ENCODE measurements at places on chromosomes 4 and X. TPM values are rescaled to one million over a fixed set of nuclear protein-coding genes. Genes with fewer than 3 reads are reported as not detected.

GRCh38 chr4:66640233-66640990 lies 904.9 kb downstream of the CENPC start:
- no peaks in the 10 kb centered on the region for H3K27me3 ChIP-seq
- no peaks in the 10 kb centered on the region for H3K36me3 ChIP-seq
- no peak overlapping the region for H3K4me3 ChIP-seq
- H3K4me1 ChIP-seq: no peaks in the 10 kb centered on the region
- H3K27ac ChIP-seq: no peak overlapping the region

GRCh38 chr4:89863533-89863932 lies 26.6 kb upstream of the SNCA start:
- no peak for DNase-seq
- no peaks in the 10 kb centered on the region for H3K4me1 ChIP-seq
- H3K27ac ChIP-seq: no peak overlapping the region

DNA sequence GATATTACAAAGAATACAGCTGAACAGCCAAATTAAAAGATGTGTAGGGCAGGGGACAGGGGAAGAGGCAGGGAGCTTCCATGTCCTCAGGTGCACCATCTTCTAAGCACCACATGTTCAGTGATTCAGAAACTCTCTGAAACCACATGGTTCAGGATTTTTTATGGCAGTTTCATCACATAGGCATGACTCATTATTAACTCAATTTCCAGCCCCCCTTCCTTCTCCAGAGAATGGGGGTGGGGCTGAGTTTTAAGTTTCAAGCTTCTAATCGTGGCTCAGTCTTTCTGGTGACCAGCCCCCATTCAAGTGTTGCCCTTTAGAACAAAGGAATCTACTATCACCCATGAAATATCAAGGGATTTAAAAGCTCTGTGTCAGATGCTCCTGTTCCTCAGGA lies 317.8 kb upstream of the GALNT7 start:
- H3K4me1 ChIP-seq: peaks cover 3% of the 10 kb centered on the region
- no peak overlapping the region for H3K4me3 ChIP-seq
- H3K27me3 ChIP-seq: no peaks in the 10 kb centered on the region
- no peak overlapping the region for H3K27ac ChIP-seq
- DNase-seq: peak; percentile 93
- H3K36me3 ChIP-seq: no peaks in the 10 kb centered on the region

GRCh38 chr4:159487284-159487747 lies 384.4 kb downstream of the RAPGEF2 start:
- no peaks in the 10 kb centered on the region for H3K4me1 ChIP-seq
- peaks cover 2% of the 10 kb centered on the region for H3K27me3 ChIP-seq
- no peaks in the 10 kb centered on the region for H3K36me3 ChIP-seq
- DNase-seq: peak; percentile 83
- H3K27ac ChIP-seq: no peak overlapping the region

DNA sequence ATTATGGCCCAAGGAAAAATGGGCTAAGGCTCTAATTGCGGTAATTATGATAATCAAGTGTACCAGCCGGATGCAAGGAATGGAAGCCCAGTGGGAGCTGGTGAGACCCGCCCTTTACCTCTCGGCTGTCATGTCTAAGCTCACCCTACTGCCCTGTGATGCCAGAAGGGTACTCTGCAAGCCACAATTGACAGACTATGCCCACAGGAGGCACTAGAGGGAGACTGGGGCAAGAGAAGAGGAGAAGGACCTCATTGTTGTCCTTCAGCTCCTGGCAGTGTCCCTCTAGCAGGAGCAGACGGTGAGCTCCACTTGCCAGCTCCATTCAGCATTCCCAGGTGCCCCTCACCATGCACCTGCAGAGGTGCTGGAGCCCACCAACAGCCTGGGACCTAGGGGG lies 141.8 kb downstream of the SMIM20 start:
- no peak overlapping the region for H3K27ac ChIP-seq
- H3K4me3 ChIP-seq: no peak overlapping the region
- no peak for DNase-seq
- no peaks in the 10 kb centered on the region for H3K36me3 ChIP-seq
- H3K4me1 ChIP-seq: no peaks in the 10 kb centered on the region

GRCh38 chr4:8582941-8583654 lies 2.9 kb downstream of the GPR78 start:
- H3K27me3 ChIP-seq: peaks cover 7% of the 10 kb centered on the region
- H3K4me1 ChIP-seq: no peaks in the 10 kb centered on the region
- H3K4me3 ChIP-seq: no peak overlapping the region
- no peaks in the 10 kb centered on the region for H3K36me3 ChIP-seq
- H3K27ac ChIP-seq: no peak overlapping the region

GRCh38 chr4:39446842-39447573 lies 11.7 kb downstream of the RPL9 start:
- peak; percentile 59 for DNase-seq
- H3K4me1 ChIP-seq: peaks cover 5% of the 10 kb centered on the region
- H3K4me3 ChIP-seq: peak overlapping the region; percentile 49

GRCh38 chr4:124030147-124030546 lies 633.6 kb downstream of the SPRY1 start:
- H3K27ac ChIP-seq: no peak overlapping the region
- peak; percentile 47 for DNase-seq
- H3K36me3 ChIP-seq: no peaks in the 10 kb centered on the region

DNA sequence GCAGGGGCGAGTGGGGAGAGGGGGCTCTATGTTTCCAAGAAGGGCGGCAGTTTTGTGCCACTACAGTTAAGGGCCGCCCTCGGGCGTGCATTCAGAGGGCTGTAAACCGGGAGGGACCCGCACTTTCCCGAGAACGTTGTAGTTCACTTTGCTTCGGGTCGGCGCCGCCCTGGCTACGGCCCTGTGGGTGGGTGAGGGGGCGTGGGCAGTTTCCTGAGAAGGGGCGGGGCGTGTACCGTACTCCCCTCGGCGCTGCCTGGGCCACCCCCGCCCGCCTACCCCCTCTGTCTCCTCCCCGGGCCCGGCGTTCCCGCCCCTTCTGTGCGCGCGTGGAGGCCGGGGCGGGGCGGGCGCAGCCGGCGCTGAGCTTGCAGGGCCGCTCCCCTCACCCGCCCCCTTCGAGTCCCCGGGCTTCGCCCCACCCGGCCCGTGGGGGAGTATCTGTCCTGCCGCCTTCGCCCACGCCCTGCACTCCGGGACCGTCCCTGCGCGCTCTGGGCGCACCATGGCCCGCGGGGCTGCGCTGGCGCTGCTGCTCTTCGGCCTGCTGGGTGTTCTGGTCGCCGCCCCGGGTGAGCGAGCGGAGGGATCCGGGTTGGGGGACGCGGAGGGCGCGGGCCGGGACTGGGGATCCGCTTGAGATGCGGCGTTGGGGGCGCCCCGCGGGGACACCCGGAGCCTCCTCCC lies at the start of gene CD99:
TSS of gene CD99 (plus strand) at position 440 of the 687 bp plus-strand sequence. CDS start at position 506, 66 bp downstream.
- peak; percentile 87 for DNase-seq
- peak within 1 kb of the TSS; percentile 73 for H3K27ac ChIP-seq
- peak within 1 kb of the TSS; percentile 81 for H3K4me3 ChIP-seq
- no peaks in the 10 kb centered on the region for H3K36me3 ChIP-seq
- no peaks in the 10 kb centered on the region for H3K27me3 ChIP-seq
- peaks cover 9% of the 10 kb centered on the region for H3K4me1 ChIP-seq

GRCh38 chrX:129631849-129632248 lies 22.9 kb downstream of the APLN start:
- no peak for DNase-seq
- H3K4me3 ChIP-seq: no peak overlapping the region
- H3K27me3 ChIP-seq: no peaks in the 10 kb centered on the region
- no peaks in the 10 kb centered on the region for H3K36me3 ChIP-seq
- no peaks in the 10 kb centered on the region for H3K4me1 ChIP-seq

DNA sequence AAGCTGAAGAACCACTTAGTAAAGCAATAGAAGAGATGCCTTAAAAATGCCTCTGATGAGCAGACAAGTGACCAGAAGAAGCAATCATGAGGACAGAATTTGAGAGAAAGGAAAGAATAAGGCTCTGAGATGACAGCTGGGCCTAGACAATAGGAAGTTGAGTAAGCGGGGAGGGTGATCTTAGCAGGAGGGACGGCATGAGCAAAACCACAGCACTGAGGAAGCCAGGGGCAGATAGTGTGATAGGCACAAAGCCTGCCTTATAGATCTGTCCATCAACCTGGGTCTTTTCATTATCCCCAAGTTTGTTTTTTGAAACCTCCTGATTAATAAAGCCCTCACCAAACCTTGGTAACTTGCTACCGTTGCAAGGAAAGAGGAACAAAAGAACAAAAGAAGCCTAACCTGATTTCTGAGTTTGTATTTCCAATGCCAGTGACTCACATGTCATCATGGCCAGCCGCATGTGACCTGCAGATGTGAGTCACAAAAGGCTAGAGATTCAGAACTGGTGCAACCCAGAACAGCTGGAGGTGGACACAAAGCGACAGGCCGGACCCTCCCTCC lies 55.7 kb upstream of the PPARGC1A start:
- H3K27me3 ChIP-seq: no peaks in the 10 kb centered on the region
- no peaks in the 10 kb centered on the region for H3K36me3 ChIP-seq
- H3K4me3 ChIP-seq: no peak overlapping the region
- peak; percentile 80 for DNase-seq
- peak overlapping the region; percentile 48 for H3K27ac ChIP-seq

DNA sequence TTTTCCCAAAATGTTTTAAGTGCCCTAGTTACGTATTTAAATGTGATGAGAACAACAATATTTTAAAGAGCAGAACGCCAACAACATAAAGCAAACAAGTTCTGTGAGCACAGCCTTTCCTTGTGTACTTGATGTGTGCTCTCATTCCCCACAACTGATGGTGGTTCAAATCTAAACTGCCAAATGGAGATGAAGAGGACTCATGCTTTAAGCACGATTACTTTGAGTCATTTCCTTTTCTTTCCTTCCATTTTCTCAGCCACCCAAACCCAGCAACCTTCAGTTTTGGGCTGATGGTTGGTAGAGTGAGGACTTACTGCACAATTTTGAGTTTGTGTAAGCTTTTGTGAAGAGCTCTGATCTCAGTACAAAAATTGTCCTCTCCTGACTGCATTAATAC lies 1.7 kb downstream of the NSD2 start:
- no peaks in the 10 kb centered on the region for H3K27me3 ChIP-seq
- no peaks in the 10 kb centered on the region for H3K36me3 ChIP-seq
- peaks cover 5% of the 10 kb centered on the region for H3K4me1 ChIP-seq
- peak overlapping the region; percentile 84 for H3K4me3 ChIP-seq
- peak; percentile 82 for DNase-seq

Gene PABPC4L
- 0.96 TPM for polyA plus RNA-seq

Gene DOK7
- polyA plus RNA-seq: not detected

Gene ZXDA
- 1.8 TPM for polyA plus RNA-seq

Gene TBC1D14
- polyA plus RNA-seq: 27.7 TPM

Gene EPGN
- 0.70 TPM for polyA plus RNA-seq

Gene ITGB1BP2
- polyA plus RNA-seq: 0.62 TPM
